T-cell (primary cell): ENCODE measurements at places on chromosomes 1 and 21.

DNA sequence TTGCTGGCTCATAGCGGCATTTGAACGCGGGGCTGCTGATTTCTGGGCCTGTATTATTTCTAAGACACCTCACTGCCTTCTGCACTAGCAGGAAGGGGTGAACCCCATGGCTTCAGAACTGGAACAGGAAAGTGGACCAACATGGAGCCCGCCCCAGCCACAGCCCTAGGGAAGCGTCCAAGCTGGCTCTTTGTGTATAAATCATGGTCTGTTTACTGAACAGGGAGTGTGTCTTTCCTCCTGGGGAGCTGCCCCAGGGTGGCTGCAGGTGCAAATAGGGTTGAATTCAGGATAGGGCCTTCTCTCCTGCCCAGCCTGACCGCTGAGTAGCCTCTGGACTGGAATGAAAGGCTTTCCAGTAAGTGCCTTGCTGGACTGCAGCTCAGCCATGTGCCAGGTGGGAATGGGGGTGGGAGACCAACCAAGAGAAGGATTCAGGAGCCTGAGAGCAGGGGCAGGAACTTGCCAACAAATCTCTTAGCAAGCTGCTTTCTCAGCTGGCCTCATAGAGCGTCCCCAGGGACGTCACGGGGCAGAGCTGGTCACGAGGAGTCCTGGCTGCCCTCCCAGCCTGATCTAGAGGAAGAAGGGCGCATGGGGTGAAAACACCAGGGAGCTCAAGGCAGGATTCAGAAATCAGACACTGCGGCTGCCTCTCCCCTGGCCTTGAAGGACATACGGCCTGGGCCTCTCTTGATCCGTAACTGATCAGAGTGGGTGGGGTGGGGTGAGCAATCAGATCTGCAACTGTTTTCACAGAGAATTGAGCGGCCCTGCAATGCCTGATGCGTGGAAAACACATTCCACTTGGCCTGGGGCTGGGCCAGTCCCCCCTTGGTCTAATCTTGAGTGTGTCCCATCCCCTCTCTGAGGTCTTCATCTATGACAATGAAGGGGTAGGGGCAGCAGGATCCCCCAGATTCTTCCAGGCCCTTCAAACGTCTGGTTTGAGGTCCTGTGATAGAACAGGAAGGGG, 56.5 kb upstream of the SELENON start:
- DNase-seq = no peak

DNA sequence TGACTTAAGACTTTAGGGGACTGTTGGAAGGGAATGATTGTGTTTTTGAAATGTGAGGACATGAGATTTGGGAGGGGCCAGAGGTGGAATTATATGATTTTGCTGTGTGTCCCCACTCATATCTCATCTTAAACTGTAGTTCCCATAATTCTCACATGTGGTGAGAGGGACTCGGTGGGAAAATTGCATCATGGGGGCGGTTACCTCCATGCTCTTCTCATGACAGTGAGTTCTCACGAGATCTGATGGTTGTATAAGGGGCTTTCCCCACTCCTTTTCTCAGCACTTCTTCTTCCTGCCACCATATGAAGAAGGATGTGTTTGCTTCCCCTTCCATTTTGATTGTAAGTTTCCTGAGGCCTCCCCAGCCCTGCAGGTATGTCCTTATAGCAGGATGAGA, 35.0 kb upstream of the SCAF4 start:
- no peak for DNase-seq

GRCh38 chr1:227805606-227806197, 9.8 kb upstream of the PRSS38 start:
- no peak for DNase-seq

DNA sequence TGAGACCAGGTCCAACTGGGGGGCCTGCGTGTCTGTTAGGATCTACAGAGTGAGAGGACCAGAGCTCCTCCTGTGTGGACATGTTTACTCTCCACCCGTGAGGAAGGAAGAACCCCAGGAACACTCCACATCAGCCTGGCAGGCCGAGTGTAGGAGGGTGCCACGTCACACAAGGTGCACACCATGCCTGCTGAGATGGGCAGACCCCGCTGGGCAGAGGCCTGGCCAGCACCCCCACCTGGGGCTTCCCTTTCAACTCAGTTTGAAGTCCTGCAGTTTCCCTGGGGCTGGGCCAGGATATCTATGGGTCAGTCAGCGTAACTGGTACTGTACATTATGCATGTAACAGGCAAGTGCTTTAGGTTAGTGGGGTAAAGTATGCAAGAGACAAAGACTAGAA, 30.1 kb upstream of the PCBP3 start:
- no peak for DNase-seq

- no peak for DNase-seq
Measured at GRCh38 chr1:198281911-198282310, 125.1 kb downstream of the NEK7 start.

- no peak for DNase-seq
Measured at GRCh38 chr1:203144661-203145060, 17.1 kb downstream of the ADORA1 start.

GRCh38 chr1:192654591-192655251, 18.8 kb downstream of the RGS13 start:
- DNase-seq = no peak

- peak; percentile 78 for DNase-seq
Measured at GRCh38 chr21:45470773-45471524, 66.0 kb downstream of the COL18A1 start.

DNA sequence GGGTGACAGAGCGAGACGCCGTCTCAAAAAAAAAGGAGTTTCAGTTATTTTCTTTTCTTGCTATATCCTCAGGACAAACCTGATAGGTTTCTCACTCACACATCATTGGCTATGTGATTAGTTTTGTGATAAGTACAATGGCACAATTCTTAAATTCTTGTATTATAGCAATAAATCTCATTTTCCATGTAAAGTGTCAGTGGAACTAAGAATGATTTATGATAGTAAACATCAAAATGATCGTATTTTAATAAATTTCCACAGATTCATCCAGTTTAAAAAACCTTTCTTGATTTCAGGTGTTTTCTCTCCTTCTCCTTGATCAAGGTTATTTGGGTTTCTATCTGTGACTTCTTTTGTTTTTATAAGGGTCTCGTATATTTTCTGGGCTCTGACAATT, 3.5 kb downstream of the DNAJC28 start:
- DNase-seq = no peak

- no peak for DNase-seq
Measured at GRCh38 chr1:7534061-7534825, 236.9 kb upstream of the VAMP3 start.

GRCh38 chr21:37780991-37781983, 135.0 kb downstream of the KCNJ6 start:
- no peak for DNase-seq

- no peak for DNase-seq
Measured at GRCh38 chr1:39713557-39713956, 22.3 kb upstream of the HPCAL4 start.

- DNase-seq = no peak
Measured at GRCh38 chr1:213986020-213986924, 1.5 kb upstream of the PROX1 start.

DNA sequence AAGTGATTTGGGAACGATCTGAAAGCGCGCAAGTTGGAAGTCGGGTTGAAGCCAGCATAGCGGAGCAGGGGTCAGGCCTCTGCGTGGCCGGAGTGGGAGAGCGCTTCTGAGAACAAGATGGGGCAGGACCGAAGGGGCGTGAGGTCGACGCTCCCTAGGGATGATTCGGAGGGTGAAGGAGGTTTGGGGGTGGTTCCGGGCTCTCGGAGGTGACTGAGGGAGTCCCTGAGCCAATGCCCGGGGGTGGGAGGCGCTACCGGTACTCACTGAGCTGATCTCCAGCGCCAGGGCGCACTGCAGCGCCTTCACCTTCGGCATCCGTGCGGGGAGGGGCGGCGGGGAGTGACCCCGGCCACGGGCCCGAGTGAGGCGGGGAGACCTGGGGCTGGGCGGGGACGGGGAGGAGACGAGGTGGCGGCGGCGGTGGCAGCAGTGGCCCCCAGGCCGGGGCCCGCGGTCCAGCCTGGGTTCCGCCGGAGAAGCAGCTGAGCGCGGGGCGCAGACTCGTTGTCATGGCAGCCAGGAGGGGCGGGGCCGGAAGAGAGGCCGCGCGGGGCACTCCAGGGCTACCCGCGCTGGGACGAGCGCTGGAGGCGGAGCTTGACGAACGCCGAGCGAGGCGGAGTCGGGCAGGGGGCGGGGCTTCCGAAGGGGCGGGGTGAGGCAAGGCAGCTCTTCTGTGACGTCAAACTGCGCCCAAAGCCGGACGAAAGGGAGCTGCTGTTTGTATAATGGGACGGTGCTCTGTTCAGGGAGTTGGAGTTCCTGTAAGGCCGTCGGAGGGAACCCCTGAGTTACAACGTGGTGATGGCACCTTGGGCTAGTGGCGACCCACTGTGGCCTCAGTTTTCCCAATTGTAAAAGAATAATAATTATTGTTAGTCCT, at the start of gene SPATA6:
SPATA6 (minus strand) TSS at position 514 of the 886 bp plus-strand sequence; CDS start at position 318, 196 bp downstream.
- peak; percentile 94 for DNase-seq

DNA sequence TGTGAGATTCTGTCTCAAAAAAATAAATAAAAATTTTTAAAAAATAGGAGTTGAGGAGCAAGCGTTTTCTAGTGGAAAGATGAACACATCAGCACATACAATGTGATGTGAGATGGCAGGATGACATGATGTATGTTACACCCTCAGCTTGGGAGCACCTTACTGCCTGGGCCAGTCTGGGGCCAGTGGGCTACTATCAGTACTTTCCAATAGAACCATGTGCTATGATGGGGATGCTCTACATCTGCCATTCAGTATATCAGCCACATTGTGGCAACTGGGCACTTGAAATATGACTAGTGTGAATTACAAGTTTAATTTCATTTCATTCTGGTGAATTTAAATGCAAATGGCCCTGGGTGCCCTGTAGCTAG, 156.0 kb downstream of the PGBD5 start:
- no peak for DNase-seq

- DNase-seq = no peak
Measured at GRCh38 chr1:24373710-24374109, 39.9 kb downstream of the STPG1 start.

DNA sequence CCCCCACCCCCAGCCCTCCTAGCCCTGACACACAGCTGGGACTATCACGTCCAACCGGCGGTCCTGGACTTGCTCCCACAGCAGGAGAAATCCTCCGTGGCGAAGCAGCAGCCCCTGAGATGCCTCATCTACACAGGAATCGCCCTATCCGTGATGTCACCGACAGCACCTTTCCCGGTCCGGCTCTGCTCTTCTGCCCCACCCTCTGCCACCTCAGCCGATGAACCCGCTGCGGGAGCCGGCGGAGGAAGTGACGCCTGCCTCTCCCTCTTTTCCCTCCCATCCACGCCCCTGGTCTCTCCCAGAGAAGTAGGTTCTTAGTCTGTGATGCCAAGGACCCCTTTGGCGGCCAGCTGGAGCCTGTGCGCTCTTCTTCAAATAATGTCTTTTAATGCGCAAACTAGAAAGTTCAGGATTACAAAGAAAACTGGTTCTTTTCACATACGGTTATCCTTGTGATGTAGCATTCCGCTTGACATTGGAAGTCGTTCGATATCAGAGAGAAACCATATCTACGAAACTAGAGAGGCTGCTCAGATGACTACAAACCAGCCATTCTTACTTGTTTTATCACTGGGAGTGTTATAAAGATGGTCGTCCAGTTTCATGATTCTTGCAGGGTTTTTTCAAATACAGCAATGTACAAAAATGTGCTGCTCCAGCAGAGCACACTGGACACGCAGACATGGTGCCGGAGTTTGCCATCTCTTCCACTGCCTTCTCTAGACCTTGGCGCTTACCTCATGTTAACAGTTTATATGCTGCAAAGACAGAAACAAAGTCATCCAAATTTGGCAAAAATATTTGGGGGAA, 120.3 kb downstream of the PPIAL4G start:
- DNase-seq = no peak
